ENCODE measurements at places on chromosomes 6 and 20. TPM values are rescaled to one million over a fixed set of nuclear protein-coding genes. Genes with fewer than 3 reads are reported as not detected.

The DEFB127 gene
- not detected for total RNA-seq

The SLC29A1 gene
- 3.4 TPM for total RNA-seq

The SLPI gene
- 1.1 TPM for total RNA-seq

The FLRT3 gene
- not detected for total RNA-seq

GRCh38 chr6:66328200-66328599 is 621.2 kb upstream of the EYS start:
- no peaks in the 10 kb centered on the region for H3K27me3 ChIP-seq
- no peak overlapping the region for H3K4me3 ChIP-seq

- no peak for DNase-seq
- no peaks in the 10 kb centered on the region for H3K27me3 ChIP-seq
- H3K4me1 ChIP-seq, result no peaks in the 10 kb centered on the region
- no peaks in the 10 kb centered on the region for H3K36me3 ChIP-seq
- H3K4me3 ChIP-seq, result no peak overlapping the region
- no peak overlapping the region for H3K27ac ChIP-seq
These were observed 54.2 kb downstream of the OPN5 start for GRCh38 chr6:47836046-47836445.

DNA sequence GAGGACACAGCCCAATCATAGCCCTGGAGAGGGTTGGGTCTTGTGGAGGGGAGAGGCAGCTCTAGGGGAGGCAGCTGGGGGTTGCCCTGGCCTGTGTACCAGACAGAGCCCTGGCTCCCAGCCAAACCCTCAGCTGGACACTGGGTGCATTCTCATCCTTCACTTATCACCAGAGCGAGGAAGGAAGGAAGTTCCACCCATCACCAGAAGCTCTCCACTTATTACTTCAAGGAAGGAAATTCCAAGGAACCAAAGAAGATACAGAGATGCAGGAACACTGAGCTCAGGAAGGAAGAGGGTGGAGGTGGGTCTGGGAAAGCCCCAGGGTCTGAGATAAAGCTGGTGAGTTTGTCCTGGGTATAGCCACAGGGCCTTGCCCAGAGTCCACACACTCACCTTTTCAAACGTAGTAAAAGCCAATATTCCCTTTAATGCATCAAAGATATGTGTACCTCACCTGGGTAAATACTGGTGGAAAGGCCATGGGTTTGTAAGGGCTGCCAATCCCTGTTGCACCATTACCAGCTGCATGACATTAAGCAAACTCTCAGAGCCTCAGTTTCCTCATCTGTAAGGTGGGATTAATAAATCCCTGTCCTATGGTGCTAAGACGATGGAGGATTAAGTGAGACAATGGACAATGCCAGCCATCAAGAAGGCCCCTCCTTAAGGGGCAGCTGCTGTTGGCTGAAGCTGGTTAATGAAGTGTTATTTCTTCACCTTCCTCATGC is 109.7 kb upstream of the NAA20 start:
- H3K36me3 ChIP-seq, result no peaks in the 10 kb centered on the region
- no peak overlapping the region for H3K4me3 ChIP-seq
- H3K27me3 ChIP-seq, result no peaks in the 10 kb centered on the region
- no peak for DNase-seq

Data from T-cell (primary cell).